Activated naive CD4-positive, alpha-beta T cell treated with Interleukin-2 at 50 U/mL for 16 hours (primary cell): ENCODE measurements at places on chromosomes 4 and X.

DNA sequence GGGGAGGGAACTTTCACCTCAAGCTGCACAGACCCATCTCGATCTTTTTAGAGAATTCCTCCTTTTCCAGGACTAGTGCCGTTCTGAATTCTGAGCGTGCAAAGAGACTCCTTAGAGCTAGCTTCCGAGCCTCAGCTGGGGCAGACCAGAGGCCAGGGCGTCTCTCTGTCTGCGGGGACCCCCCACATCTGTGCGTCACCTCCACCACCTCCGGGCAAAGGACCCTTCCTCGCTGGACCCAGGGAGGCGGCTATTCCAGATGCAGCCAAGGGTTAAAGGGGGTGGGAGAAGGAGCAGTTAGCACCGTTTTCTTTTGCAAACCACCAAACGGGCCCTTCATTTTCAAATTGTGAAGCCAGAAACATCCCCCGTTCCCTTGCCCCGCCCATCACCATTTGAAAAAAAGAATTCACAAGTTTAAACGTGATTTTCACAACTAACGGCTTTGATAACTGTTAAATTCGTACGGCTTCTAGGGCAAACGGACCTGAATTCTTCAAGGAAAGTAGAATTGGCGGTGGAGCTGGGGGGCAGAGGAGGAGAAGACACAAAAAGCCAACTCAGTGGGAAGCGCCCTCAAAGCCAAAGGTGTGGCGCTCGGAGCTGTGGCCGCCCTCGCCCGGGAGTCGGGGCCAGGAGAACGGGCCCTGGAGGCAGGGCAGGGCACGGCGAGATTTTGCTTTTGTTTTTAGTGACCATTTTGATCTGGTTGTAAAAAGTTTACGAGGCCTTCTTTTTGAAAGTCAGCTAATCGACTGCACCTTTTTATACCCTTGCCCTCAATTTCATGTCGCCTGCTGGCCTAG is 3.3 kb upstream of the PDGFRA start:
- DNase-seq, result no peak

DNA sequence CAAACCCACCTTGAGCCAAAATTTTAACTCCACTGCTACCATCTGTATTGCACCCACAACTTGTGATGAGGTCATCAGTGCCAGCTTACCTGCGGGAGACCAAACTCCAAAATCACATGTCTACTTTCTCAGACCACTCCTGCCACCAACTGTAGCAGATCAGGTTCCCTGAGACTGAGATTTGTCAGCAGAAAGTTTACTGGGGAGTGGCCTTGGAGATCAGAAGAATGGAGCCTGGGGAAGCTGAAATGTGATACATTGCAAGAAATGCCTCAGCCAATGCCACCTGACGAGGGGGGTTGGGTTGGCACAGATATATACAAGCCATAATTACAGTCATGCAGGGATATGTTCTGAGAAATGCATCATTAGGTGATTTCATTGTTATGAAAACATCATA is 19.1 kb downstream of the HAUS3 start:
- no peak for DNase-seq

DNA sequence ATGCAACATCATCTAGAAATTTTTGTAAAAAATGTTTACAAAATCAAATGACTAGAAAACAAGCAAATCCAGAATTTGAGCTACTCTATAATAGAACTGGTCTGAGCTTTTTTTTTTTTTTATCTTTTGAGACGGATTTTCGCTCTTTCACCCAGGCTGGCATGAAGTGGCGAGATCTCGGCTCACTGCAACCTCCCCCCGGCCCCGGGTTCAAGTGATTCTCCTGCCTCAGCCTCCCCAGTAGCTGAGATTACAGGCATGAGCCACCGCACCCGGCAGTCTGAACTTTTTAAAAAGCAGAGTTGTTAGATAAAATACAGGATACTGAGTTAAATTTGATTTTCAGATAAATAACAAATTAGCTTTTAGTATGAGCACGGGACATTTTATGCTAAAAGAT is 11.0 kb downstream of the SPP1 start:
- no peak for DNase-seq

GRCh38 chr4:114595207-114595606 is 3.4 kb upstream of the UGT8 start:
- DNase-seq, result no peak

DNA sequence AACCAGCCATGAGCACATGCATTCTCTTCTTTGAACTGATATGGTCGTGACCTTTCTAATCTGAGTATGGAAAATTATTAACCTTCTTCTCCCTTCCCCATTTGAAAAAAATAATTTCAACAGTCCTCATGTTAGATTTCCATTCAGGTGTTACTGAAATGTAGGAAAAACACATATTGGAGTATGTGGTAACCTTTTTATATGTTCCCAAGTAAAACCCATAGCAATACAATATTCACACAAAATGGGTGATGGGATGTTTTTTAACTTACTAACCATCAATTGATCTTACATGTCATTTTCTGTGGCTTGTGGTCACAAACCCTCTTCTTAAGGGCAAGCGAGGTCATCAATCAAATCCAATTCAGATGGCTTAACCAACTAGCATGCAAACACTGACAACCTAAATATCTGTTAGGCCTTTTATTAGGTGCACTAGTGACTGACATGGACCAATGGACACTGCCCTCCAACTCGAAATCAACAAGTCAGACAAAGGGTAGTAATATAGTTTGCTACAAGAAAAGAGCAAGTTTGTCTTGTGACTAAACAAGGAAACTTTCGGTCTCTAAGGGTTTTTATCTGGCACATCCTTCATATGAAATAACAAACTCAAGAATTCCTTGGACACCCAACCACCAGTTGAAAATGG is 74.3 kb downstream of the CAMK2D start:
- DNase-seq, result no peak

- no peak for DNase-seq
Measured at GRCh38 chrX:24190500-24191156, 41.1 kb downstream of the ZFX start.

GRCh38 chr4:145075742-145076468 is 22.1 kb downstream of the ANAPC10 start:
- no peak for DNase-seq

GRCh38 chr4:139682309-139682708 is 16.7 kb downstream of the MGST2 start:
- no peak for DNase-seq

DNA sequence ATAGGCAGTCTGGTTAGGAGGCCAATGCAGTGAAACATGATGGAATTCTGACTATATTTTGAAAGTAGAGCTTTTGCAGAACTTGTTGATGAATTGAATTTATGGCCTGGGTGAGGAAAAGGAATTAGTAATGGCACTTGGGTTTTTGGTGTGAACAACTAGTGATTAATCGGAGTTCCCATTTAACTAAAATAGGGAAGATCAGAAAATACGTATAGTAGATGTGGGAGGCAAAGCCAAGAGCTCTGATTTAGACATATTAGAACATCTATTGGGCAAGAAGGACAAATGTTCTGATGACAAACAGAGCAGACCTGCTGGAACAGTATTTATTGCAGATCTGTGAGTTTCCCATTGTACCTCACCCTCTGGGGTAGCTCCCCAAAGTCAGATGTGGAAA is 12.3 kb upstream of the NDP start:
- no peak for DNase-seq
